ENCODE measurements at places on chromosomes 4 and X. TPM values are rescaled to one million over a fixed set of nuclear protein-coding genes. Genes with fewer than 3 reads are reported as not detected.

GRCh38 chr4:16897991-16898827 is at the start of gene LDB2:
Gene LDB2, minus strand, starts transcription at chr4:16898645.
- DNase-seq: no peak

DNA sequence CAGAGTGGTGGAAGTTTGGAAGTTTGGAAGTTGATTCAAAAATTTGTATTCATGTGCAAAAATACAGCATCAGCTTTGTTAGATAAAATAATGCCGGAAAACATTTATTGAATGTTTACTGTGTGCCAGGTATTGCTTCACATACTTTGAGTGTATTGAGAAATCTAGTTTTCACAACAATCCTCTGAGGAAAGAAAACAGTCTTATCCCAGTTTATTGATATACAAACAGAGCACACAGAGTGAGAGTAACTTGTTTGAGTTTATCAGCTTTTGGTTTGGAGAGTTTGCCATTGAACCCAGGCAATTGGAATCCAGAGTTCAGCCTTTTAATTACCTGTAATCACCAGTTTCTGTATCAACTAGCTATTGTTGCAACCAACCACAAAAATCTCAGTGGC is 127.2 kb upstream of the RPS6KA3 start:
- no peak for DNase-seq

DNA sequence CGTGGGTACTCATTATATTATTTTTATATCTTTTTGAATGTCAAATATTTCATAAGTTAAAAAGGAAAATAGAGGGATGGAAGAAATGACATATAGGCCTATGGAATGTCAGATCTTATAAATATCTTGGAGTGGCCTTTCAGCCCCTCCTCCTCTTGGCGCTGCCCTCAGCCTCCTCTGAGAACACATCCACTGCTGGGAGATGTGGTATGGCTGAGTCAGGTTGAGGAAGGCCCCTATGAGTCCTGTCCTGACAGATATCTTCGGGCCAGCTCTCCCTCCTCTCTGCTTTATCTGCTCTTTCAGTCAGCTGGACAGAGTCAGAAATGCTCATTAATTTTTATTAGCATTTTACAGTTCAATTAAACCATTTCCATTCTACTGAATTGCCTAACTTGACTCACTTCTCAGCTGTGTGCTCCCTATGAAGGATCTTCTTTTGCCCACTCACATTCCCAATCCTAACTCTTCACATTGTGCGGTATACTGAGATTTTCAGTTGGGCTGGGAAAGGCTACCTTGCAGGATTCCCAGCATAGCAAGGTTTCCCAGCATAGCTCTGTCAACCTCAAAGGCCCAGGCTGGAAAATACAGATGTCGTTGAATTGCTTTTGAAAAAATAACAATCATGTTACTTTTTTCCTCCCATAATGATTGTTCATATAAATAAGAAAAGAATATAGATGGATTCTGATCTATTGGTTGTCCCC is 128.0 kb downstream of the ARHGEF9 start:
- DNase-seq: no peak

DNA sequence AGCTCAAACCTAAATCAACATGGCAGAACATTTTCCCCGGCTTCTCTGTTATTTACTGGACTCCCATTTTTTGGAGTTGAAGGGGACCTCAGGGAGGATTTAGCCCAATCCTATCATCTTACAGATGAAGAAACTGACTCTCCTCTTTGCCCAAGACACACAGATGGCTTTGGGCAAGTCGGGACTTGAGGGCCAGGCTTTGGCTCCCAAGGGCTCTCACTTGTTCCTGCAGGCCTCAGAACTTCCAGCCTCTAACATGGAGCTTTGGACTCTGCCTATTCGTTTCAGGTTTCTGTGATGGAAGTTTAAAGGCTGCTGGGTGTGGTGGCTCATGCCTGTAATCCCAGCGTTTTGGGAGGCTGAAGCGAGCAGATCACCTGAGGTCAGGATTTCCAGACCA is 59.5 kb downstream of the RHOH start:
- no peak for DNase-seq

CT47B1 gene
- not detected for total RNA-seq

DNA sequence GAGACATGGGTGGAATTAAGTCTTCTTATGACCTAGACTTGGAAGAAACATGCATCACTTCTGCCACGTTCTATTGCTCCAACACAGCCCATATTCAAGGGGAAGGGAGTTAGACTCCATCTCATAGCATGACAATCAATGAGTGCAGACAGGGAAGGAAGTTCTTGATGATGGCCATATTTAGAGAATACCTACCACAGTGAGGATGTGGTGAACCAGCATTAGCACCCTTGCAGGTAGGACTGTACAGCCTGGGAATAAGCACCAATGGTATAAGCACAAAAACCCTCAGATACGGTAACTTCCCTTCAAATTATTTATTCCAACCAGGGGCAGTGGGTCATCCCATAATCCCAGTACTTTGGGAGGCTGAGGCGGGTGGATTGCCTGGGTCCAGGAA is 29.8 kb downstream of the PAGE2 start:
- DNase-seq: no peak

- no peak for DNase-seq
Measured at GRCh38 chrX:16464369-16464768, 185.6 kb upstream of the S100G start.

DNA sequence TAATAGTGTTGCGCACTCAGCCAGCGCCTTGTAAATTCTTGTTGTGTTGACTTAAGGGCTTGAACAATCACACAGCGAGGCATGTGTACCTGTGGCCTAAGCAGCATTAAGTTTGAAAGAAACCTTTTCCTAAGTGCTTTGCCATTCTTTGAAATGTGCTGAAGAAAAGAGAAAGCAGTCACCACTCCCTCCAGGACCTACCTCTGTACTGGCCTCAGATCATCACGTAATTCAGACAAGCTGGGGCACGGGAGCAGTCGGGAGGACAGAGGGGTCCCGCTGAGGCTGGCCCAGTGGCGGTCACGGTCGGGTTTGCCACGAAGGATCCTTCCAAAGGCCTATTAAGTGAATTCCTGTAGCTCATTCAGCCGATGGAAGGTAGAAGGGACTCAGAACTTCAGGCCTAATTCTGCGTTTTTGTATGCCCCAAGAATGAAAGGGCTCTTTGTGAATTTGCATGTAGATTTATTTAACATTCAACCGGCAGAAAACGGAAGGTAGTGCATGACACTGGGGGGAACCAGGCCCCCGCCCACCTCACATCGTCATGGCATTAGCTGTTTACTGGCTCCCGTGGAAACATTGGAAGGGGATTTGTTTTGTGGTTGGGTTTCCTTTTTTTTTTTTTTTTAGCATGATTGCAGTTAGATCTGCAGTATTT is 106.3 kb downstream of the TRAPPC11 start:
- no peak for DNase-seq

DNA sequence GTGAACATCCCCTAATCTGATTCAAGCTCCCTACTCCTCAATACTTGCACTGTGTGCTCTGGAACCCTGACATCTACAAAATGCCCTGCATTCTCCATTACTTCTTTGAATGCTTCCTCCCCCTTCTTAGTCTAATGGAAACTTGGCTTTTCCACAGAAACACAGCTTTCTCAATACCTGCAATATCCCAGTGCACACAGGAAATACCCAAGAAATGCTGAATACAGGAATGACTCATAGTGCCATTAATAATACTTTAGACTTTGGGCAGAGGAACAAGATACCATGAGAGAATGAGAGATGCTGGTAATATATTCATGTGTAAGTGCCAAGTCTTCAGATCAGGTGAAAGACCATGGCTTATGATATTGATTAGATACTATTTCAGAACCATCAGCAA is 5.6 kb downstream of the QRFPR start:
- DNase-seq: no peak

MORC4 gene
- total RNA-seq: 6.6 TPM

DNA sequence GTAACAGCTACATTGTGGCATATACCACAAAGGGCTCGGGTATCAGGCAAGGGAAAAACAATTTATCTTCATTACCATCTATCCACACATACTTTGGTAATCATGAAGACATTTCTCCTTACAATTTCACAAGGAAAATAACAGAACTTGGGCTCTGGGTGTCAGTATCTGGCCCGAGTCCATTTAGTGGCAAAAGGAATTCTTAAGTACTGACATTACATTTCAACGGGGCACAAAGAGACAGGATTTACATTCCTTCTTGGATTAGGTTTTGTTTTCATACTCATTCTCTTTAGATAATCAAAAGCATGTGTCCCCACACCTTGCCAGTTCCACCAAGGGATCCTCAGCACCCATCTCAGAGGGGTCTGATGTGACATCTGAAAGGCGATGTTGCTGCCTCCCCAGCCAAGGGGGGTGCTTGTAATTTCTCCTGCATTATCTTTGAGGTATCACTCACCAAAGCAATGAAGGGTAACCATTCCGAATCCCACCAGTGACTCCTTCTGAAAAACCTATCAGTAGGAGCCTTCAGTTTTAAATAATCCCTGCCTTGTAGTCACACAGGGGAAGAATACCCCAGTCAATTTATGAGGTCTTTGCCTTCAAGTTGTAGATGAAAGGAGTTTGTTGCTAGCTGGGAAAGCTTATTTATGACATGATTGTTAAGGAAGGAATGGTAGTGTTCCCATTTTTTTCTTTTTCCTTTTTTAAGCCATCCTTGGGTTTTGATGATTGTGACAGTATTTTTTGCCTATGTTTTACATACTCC is 118.6 kb downstream of the PALLD start:
- no peak for DNase-seq

GRCh38 chr4:135185256-135185655 is 983.7 kb upstream of the PABPC4L start:
- DNase-seq: no peak

DNA sequence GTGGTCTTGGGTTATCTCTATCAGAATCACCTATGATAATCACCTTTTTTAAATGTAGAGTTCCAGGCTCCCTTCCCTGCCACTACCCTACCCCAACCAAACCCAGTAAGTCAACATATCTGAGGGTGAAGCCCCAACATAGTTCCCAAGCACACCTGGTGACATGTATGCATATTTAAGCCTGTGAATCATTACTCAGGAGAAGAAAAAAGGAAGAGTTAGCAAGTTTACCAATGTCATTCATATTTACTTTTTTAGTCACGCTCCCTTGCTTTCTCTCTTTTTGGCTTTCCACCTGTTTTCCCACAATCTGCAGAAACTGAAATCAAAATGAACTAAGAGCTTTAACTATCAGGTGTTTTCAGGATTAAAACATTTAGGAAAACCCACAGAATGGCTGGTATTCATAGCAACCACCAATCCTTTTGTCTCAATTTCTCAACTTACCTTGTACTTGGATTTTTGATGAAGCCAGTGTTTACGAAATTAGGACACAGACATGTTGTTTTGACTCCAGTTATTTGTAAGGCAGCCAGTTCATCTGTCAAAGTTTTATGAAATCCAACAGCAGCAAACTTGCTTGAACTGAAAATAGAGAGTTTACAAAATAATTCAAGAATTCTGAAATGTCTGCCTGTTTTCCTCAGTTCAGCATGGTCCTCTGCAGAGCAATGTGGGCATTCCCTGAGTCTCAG is 34.0 kb downstream of the HSD17B11 start:
- no peak for DNase-seq

- DNase-seq: no peak
Measured at GRCh38 chrX:72568406-72569092, 4.1 kb downstream of the HDAC8 start.

UGT2B11 gene
- total RNA-seq: not detected

DNA sequence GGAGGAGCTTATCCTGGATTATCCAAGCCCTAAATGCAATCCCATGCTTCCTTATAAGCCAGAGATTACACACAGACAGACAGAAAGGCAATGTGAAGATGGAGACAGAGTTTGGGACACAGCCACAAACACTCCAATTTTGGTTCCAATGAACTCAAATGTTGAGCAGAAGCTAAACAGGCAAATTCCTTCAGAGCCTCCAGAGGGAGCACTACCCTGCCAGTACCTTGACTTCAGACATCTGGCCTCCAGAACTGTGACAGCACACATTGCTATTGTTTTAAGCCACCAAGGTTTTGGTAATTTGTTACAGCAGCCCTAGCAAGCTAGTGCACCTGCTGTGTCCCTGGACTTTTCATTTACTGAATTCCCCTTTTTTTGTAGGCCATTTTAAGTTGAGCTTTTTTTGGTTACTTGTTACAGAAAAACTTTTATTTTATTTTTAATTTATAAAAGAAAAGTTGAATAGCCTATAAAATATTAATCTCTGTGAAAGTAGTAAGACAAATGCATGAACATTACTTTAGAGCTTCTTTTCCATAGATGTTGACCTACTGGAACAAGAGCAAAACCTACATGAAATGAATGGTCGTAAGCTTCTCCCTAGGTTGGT is 33.4 kb upstream of the SRD5A3 start:
- DNase-seq: peak; percentile 14

DNA sequence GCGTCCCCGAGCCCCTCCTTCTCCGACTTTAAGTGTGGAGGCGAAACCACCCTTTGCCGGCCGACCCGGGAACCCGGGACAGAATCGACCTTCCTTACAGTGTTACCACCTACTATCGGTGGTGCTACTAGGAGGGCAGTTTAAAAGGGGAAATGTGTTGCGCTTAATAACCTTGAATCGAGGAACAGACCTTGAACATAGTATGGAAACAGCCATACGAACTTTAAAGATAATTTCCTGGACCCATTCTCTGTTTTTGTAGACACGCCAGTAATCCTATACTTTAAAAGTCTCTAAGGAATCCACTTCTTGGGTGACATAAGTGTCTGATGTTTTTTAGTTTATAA is 1.5 kb downstream of the ING2 start:
- DNase-seq: no peak

ANKRD17 gene
- total RNA-seq: 73.9 TPM

ZNF157 gene
- total RNA-seq: 2.6 TPM

OTUD6A gene
- total RNA-seq: not detected

- DNase-seq: no peak
Measured at GRCh38 chr4:151774324-151774723, 13.5 kb upstream of the GATB start.

F8A3 gene
- 9.7 TPM for total RNA-seq

DNA sequence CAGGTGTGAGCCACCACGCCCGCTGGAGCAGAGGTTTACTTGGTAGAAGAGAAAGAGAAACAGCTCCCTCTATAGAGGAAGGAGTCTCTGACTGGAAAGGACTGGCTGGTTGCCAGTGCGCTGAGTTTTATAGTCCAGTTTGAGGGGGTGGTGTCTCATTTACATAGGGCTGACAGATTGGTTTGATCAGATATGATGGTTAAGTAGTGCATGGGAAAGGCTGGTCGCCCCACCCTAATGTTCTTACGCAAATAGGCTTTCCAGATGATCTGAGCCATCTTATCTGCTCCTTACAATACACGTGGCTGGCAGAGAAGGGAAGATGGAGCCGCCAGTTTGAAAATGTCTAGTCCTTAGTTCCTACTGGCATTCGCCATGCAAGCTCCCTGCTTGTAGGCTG is 439.5 kb downstream of the NAF1 start:
- no peak for DNase-seq

DNA sequence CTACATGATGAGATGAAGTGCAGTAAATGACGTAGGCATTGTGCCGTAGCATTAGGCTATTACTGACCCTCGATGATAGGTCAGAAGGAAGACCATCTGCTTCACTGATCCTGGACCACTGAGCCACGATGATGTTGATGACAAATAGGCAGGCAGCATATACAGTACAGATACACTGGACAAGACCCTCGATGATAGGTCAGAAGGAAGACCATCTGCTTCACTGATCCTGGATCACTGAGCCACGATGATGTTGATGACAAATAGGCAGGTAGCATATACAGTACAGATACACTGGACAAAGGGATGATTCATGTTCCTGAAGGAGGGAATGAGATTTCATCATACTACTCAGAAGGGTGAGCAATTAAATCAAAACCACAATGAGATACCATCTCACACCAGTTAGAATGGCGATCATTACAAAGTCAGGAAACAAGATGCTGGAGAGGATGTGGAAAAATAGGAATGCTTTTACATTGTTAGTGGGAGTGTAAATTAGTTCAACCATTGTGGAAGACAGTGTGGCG is 50.9 kb downstream of the BEND4 start:
- no peak for DNase-seq

All from activated naive CD4-positive, alpha-beta T cell treated with anti-CD3 and anti-CD28 coated beads, Interleukin-2, amount 50 U/mL, for 72 hours (primary cell).